ENCODE measurements at places on chromosomes 13 and 19.

DNA sequence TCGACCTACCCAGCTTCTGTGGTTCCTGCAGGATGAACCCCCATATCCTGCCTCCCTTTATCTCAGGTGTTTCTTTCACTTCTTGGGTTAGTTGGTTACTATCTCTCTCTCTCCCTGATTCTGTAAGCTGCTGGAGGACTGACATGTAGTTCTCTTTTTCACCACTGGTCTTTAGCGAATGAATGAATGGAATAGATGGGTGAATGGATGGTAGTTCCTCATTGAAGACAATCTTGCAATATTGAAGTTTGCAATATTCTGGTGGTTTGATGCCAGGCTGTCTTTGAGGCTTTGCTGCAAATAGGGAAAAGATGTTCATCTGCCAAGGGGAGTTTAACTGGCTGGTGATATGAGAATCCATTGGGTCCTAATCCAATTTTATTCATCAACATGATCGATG lies 120.2 kb downstream of the UBL3 start:
- no peak for DNase-seq

GRCh38 chr19:43362745-43363144 lies 9.3 kb downstream of the CD177 start:
- DNase-seq = no peak

DNA sequence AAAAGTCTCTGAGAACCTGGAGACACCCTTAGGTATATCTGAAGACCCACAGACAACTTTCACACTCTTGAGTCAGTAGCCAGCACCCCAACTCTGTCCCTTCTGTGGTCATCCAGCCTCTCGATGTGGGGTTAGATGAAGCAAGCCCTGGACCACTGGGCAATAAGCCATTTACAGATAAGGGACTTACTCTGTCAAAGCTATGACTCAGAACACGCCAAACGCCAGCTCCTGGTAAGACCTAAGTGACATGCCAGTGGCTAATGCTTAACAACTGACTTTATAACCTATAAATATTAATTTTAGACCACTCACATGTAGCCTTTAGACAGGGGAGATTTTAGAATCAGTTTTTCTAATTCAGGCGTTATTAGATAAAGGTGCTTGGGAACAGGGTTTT lies 85.7 kb downstream of the SHISA2 start:
- no peak for DNase-seq

GRCh38 chr19:6664916-6665315 lies 5.0 kb downstream of the TNFSF14 start:
- DNase-seq = no peak

DNA sequence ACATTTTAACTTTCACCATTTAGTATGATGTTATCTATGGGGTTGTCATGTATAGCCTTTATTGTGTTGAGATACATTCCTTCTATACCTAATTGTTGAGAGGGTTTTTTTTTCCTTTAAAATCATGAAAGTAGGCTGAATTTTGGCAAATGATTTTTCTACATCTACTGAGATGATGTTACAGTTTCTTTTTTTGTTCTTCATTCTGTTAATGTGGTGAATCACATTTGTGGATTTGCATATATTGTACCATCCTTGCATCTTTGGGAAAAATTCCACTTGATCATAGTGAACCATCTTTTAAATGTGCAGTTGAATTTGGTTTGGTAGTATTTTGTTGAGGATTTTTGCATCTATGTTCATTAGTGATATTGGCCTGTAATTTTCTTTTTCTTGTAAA lies 29.2 kb downstream of the CCNA1 start:
- DNase-seq = no peak

DNA sequence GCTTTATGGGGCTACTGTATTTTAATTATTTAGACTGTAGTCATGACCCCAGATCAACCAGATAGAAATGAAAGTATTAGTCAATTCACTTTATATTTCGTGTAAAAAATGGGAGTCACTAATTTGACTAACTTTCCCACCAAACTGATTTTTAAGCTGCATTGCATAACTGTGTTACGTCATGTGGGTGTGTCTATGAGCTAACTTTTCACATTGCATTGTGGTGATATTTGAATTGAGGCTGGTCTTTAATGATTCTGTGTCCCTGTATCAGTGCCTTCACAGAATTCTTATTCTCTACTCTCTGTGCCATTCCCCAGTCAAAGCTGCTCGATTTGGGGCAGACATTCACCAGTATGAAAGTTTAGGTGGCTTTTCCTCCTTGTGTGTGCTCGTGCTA lies 172.7 kb upstream of the MAB21L1 start:
- no peak for DNase-seq

GRCh38 chr19:49925486-49925885 lies 3.5 kb upstream of the ATF5 start:
- no peak for DNase-seq

DNA sequence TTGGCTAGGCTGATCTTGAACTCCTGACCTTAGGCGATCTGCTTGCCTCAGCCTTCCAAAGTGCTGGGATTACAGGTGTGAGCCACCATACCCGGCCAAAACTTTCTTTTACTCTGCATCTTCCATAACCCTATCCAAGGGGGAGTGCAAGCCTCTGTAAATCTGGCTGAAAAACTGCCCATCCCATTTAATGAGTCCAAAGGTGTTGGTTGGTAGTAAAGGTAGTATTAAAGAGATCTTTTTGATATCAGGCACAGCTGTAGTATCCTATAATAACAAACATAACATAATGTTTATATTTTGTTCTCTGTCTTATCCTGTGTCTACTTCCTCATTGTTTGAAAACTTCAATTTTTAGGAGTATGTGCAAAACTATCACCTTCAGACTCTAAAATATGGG lies 559.8 kb upstream of the ATXN8OS start:
- DNase-seq = no peak

DNA sequence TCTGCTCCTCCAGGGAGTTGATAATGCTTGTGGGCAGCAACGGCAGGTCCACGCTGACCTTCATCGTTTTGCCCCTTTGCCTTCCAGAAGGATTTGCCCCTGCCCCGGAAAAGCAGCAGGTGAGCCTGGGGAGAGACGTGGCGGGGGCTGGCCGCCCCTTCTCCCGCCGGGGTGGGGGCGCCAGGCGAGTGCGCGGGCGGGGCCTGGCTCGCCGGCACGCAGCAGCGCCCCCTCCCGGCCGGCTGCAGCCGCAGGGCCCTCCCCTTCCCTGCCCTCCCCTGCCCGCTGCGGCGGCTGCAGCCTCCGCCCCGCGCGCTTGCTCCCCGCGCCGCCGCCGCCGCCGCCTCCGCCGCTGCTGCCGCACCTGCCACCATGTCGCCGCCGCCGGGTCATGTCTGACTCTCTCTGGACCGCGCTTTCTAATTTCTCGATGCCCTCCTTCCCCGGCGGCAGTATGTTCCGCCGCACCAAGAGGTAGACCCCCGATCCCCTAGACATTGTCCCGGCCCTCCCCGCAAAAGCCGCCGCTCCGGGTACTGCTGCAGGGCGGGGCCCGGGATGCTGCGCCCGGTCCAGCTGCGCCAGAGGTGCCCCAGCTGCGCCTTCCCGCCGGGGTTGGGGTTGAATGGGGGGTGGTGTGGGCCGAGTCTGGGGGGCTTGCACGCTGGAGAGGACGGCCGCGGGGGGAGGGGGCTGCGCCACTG lies at the start of gene MAST1:
Gene MAST1 (plus strand): TSS at position 334 of the 704 bp plus-strand sequence. CDS start 58 bp downstream, at position 392.
- DNase-seq = no peak

- DNase-seq = no peak
Measured at GRCh38 chr13:79229761-79230160, 176.3 kb downstream of the RBM26 start.

DNA sequence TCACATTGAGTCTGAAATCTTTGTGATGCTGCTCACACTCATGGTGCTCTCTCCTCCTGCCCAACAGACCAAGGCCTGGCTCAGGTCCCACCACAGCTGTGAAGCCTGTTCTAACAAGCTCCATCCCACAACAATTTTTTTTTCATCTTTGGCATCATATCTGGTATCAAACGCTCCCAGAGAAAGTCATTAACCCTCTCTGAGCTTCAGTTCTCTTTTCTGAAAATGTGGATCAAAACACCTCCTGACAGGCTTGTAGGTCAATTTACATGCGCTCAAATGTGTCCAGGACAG lies 224.4 kb downstream of the LACC1 start:
- no peak for DNase-seq

DNA sequence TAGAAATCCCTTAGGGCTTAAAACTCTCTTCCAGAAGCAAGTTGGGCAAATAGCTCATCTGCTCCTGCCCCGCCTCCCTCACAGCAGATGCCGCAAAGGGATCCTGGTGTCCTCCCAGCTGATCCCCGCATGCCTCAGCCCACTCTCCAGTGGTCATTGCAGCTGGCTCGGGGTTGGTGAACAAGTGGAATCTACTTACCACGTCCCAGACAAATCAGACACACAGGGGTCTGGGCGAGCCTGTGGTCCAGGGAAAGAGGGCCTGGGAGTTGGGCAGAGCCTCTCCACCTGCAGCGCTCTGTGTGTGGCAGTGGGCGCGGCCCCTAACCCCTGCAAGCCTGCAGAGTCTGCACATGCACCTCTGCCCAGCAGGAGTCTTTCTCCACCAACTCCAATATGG lies 10.8 kb upstream of the C19orf33 start:
- no peak for DNase-seq

DNA sequence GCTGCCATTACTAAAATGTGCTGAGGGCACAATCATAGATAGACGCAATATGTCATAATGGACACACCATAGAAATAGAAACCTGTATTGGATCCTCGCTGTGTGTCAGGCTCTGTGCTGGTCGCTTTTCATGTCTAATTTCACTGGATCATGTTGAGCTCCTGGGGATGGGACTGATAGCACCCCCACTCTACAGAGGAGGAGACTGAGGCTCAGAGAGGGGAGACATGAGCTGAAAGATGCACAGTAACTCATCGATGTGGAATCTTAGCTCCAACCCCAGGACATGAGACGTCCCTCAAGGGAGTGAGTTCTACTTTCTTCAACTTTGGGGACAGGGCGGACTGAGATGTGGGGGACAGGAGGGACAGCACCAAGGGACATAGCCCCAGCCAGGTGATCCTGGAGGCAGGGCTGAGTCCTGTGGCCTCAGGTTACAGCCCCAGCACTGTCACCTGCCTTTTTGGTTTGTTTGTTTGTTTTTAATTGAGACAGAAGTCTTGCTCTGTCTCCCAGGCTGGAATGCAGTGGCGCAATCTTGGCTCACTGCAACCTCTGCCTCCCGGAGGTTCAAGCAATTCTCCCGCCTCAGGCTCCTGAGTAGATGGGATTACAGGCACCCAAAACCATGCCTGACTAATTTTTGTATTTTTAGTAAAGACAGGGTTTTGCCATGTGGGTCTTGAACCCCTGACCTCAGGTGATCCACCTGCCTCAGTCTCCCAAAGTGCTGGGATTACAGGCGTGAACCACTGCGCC lies 6.6 kb upstream of the GIPC1 start:
- DNase-seq = no peak

- no peak for DNase-seq
Measured at GRCh38 chr19:5593343-5594255, 25.8 kb upstream of the TINCR start.

DNA sequence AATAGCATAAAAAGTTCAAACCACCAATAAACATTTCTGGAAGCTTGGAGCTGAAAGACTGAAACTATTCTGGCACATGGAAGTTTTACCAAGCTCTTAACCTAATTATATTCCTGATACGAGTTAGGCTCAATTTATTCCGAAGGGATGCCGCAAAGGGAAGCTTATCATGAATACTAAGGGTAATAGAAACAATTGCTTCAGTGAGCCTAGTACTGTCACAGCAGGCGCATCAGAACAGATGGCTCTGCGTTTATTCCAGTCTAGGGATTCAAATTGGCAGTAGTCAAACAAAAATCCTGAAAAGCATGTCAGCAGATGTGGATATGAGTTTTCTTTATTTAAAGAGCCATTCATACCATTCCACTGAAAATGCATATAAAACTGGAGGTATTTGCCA lies 779.5 kb downstream of the GPC5 start:
- DNase-seq = no peak

DNA sequence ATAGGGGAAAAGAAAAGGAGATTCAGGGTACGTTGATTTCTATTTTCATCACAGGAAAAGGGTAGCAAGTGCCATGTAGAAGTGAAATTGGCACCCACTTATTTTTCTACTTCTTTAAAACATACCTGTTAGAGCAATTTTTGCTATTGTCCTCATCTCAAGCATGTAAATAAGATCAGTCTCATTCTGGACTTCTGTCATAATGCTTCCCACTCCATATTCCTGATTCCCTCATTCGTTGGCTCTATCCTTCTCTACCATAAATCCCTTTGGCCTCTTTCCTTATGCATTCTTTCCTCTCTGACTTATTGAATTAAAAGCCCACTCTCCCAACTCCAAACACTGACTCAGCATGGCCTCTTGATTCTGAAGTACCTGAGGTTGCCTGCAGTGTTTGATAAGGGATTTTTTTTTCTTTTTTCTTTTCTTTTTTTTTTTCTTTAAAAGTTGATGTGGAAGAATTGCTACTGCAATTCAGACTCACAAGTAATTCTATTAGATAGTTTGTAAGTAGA lies 465.7 kb downstream of the SLITRK6 start:
- DNase-seq = no peak

DNA sequence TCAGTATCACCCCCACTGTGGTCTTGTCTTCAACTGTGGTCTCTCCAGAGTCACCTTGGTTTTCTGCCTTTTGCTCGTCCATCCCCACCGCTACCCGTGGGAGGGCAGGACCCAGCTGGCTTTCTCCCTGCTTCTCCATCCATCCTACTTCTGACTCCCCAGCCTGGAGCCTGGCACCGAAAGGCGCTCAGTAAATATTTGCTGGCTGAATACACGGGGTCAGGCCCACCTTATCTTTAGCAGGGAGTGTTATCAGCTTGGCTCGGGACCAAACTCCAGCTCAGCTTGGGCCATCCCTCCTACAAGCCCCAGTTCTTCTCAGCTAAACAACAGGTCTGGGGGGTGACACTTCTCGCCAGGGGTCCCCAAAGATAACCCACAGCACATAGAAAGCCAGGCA lies 62.0 kb upstream of the KLF2 start:
- DNase-seq = no peak

DNA sequence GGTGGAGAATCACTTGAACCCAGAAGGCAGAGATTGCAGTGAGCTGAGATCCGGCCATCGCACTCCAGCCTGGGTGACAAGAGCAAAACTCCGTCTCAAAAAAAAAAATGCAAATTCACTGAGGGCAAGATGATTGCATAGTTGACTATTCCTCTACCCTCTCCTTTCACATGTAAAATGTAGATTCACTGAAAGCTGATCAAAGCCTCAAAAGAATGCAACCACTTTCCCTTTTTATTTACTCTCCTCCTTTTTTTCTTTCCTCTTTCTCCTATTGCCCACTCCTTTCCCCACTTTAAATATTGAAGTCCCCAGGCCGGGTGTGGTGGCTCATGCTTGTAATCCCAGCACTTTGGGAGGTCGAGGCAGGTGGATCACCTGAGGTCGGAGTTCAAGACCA lies 6.3 kb downstream of the TEX101 start:
- no peak for DNase-seq

DNA sequence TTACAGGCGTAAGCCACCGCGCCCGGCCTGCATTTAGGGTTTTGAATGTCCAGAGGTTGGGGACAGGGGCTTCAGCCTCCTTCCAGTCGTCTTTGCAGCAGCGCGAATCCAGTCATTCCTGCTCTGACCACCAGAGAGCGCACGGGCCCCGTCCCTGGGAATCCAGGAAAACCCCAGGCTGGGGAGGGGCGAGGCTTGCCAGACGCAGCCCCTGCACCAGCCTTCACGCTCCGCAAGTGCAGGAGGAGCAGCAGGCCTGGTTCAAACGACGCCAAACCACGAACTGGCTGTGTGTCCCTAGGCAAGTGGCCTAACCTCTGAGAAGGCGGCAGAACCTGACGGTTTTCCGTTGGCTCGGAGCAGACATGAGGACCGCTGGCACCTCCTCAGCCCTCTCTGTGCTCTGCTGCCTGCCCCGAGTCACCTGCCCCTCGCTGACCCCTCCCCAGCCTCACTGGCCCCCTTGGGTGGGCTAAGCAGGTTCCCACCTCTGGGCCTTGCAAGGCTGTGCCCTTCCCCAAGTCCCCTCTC lies 2.0 kb upstream of the RNF126 start:
- DNase-seq = peak; percentile 64

- no peak for DNase-seq
Measured at GRCh38 chr19:41123716-41124294, 9.6 kb downstream of the CYP2F1 start.
